ENCODE measurements at places on chromosomes 1 and 21. TPM values are rescaled to one million over a fixed set of nuclear protein-coding genes. Genes with fewer than 3 reads are reported as not detected.

The FAM72B gene
- 0.83 TPM for total RNA-seq

DNA sequence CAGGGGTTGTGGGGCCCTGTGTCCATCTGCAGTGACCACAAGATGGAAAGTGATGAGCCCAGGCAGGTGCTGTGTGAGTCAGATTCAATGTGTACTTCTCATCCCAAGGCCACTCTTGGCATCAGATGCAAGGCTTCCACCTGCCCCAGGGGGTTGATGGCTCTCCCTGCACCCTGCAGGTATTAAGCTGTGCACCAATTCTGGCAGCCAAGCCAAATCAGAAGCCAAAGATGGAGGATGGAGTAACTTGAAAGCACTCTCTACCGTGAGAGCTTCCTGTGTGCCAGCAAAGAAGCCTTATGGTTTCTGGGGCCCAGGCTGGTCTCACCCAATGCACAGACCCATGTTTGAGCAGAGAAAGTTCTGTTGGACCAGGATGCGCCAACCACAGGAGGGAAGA lies 44.3 kb upstream of the TENT5C start:
- H3K4me3 ChIP-seq = no peak overlapping the region
- no peak overlapping the region for H3K27ac ChIP-seq
- peaks cover 22% of the 10 kb centered on the region for H3K4me1 ChIP-seq
- H3K27me3 ChIP-seq = no peaks in the 10 kb centered on the region
- H3K36me3 ChIP-seq = no peaks in the 10 kb centered on the region
- DNase-seq = no peak

- no peaks in the 10 kb centered on the region for H3K27me3 ChIP-seq
- no peaks in the 10 kb centered on the region for H3K4me1 ChIP-seq
- H3K27ac ChIP-seq = no peak overlapping the region
- peaks cover 94% of the 10 kb centered on the region for H3K36me3 ChIP-seq
- no peak overlapping the region for H3K4me3 ChIP-seq
- DNase-seq = no peak
Measured at GRCh38 chr1:21749109-21749508, 33.8 kb downstream of the USP48 start.

DNA sequence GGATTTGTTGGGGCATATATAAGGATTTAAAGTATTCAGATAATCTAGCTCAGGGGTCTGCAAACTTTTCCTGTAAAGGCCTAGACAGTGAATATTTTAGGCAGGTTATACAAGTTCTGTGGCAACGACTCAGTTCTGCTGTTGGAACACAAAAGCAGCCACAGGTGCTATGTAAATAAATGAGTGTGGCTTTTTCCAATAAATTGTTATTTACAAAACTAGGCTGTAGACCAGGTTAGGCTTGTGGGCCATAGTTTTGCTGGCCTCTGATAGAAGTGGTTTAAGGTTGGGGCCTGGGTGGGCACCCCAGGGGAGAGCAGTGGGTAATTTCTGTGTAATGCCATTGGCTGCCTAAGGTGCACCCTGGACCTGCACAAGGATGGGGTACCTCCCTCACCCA lies 16.9 kb upstream of the IGFN1 start:
- DNase-seq = no peak
- H3K27ac ChIP-seq = no peak overlapping the region
- no peaks in the 10 kb centered on the region for H3K27me3 ChIP-seq
- H3K4me1 ChIP-seq = peaks cover 14% of the 10 kb centered on the region
- H3K36me3 ChIP-seq = no peaks in the 10 kb centered on the region

Measured in lower lobe of right lung (tissue), 2 donors.